GM12878 (cell line): ENCODE measurements at places on chromosomes 7 and 10.

GRCh38 chr10:15859509-15859905 lies 800 bp downstream of the MINDY3 start:
- no peak for DNase-seq

GRCh38 chr10:35182631-35183510 lies 56.2 kb downstream of the CREM start:
- no peak for DNase-seq

DNA sequence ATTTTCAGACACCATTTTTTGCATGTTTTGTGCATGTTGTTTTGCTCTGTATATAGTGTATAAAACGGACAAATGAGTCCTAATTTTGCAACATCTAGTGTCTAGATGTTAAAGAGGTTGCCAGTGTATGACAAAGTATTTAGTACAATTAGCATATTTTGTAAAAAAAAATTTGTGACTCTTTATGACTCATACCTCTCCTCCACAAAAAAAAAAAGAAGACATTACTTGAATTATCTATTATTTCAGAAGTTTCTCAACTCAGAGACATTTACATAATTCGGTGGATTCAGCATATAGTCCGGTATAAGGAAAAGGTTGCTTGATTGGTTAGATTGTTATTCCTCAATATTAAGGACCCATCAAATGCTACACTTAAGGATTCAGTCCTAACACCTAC lies 26.0 kb downstream of the NUP42 start:
- DNase-seq: no peak

- no peak for DNase-seq
Observed at GRCh38 chr7:15215616-15216015, 313.1 kb upstream of the DGKB start.

GRCh38 chr7:159154243-159154642 lies 9.6 kb upstream of the VIPR2 start:
- DNase-seq: no peak

GRCh38 chr10:76881477-76882220 lies 756.0 kb downstream of the KCNMA1 start:
- peak; percentile 26 for DNase-seq

DNA sequence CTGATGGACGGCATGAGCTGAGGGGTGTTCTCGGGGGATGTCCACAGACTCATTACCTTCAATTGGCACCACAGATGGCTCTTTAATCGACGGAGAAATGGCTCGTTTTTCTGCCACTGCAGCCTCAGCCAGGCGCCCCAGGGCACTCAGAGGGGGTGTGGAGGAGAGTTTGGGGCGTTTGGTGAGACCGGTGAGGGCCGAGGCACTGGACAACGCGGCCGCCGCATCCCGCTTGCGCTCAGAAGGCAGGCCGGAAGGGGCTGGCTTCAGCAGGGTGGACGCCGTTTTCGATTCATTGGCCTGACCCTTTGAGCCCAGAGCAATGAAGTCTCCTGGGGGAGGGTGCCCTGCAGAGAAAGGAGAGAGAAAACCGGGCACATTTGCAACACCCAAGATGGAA lies 1.3 kb downstream of the INTS1 start:
- DNase-seq: no peak

DNA sequence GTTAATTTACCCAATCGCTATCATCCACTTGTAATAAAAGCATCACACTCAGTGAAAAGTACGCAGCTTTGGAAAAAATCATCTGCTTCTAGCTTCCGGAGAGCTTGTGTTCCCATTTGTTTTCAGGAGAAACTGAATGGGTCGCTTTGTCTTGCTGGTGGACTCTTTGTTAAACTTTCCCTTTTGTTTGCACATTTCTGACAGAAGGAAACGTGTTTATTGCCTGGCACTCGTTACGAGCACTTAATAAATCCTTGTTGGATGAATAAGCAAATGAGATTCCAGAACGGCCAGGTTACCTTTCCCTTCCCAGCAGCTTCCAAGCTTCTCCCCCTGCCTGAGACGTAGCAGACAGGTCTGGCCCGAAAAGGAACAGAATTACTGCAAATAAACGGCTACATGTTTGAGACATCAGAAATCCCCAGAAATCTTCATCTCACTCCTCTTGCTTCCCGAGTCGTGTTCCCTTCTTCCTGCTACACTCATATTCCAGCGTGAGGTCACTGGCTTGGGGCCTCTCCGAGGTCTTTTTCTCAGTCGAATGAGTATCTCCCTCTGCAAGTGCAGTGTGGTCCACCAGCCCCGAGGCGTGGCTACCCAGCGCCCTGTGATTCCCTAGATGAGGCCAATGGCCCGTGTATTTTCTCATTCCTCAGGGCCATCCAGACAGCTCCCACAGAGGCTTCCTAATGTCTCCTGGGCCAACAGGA lies 167.2 kb downstream of the FRMD4A start:
- no peak for DNase-seq

DNA sequence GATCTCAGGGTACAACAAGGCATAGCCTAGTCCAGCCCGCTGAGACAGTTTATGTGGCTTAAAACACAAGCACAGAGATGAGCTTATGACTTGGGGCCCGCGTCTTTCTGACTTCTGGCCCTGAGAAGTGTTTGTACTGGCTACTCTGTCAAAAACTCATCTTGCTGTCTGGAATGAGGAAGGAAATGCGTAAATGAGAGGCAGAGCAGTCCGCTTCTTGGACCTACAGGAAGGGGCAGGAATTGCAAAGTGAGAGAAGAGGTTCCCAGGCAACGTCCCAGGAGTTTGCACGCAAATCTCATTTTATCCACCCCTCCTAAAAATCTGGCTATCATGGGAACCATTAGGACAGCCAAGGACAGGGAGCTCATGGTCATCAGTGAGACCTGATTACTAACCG lies 5.5 kb downstream of the ANXA11 start:
- no peak for DNase-seq

- DNase-seq: no peak
Observed at GRCh38 chr7:5997210-5997808, 11.5 kb downstream of the PMS2 start.

- no peak for DNase-seq
Observed at GRCh38 chr10:21518149-21518640, 7.3 kb downstream of the SKIDA1 start.

DNA sequence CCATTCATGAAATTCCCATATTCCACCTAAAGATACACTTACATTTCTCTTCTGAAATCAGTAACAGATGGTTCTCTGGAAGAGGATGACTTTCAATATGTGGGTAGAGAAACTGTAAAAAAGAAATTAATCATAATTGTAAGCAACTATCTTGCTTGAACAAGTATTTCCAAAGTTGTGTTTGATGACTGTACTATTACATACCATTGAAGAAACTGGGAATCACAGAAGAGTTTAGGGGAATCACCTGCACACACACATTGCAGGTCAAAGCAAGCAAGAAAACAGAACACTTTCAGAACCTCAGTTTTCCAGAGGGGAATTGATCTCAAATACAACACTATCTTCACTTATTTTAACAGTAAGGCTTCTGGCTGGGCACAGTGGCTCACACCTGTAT lies 33.6 kb downstream of the GSAP start:
- DNase-seq: no peak

GRCh38 chr10:110151467-110151866 lies 55.9 kb upstream of the MXI1 start:
- DNase-seq: no peak

- DNase-seq: no peak
Observed at GRCh38 chr10:5550250-5550545, 25.4 kb downstream of the CALML3 start.

DNA sequence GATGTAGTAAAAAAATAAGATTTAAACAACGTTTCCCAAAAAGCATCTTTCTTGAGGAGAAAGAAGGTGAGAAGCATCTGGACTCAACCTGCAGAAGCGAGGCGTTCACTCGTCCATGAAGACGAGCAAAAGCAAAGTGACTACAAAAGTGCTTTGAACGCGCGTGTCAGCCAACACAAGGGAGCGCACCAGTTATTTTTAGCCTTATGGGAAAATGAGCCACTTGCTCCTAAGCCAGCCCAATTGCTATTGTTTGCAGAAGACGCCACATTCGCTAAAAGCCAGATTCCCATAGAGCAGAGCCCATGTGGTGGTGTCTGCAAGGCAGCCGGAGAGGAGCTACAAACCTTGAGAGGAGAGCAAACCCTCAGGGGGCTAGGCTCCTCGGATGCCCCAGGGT lies 122.5 kb downstream of the FAM53B start:
- DNase-seq: no peak

DNA sequence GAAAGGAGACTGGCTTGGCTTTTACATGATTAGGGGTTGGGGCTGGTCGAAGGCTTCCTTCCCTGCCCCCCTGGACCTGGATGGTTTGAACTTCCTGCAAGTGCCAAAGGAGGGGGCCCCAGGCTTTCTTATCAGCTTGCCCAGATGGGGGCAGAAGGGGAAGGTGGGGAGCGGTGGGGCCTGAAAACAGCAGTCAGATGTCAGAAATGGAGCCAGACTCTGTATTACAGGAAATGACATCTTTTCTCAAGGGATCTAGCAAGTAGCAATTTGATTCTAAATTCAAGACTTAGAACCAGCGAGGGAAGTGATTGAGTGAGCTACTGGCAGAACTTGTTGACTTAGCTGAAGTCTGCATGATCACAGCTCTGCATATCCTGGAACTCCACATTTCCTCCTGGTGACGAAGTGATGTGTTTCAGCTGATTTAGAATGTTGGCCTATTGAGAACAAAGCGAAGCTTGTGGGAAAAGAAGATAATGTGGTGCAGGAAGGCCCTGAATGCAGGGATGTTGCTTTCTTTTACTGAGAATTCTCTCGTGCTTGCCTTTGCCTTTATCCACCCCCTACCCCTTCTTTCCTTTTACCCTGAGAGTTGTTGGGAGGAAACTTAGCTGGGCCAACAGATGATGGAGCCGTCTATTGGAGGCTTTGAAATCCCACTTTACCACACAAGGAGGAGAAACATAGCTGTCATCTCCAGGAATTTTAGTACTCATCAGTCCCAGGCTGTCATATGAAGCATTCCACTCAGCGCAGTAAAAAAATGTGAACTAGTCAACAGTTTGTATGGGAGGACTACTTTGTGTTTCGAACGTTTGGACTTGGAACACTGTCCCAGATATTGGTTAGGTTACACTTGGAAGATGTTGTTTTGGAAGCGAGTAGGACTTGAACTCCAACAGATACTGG lies 43.2 kb downstream of the CCNY start:
- peak; percentile 60 for DNase-seq

DNA sequence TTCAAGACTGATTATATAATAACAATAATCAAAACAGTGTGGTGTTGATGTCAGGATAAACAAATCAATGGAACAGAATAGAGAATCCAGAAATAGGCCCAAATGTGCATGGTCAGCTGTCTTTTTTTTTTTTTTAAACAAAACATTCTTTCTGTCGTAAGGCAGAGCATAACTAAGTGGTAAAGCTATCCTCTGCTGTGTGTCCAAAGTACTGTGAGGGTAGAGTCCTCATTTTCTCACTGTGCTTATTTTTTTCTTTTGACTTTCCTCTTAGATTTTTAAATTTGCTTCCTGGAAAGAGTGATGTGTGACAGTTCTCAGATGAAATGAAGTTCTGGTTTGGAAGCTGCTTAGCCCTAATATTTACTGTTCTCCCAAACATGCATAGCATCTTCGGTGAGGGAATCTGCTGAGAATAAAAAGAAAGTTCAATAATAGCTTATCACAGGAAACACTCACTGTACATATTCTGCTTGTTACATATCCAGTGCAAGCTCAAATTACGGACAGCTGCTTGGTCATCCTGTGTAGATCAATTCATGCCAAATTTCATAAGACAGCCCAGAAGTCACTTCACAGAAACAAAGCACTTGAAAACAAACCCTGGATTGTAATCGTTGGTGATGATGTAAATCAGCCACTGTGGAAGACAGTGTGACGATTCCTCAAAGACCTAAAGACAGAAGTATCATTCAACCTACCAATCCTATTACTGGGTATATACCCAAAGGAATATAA lies 423.9 kb downstream of the NEBL start:
- no peak for DNase-seq

GRCh38 chr7:90599892-90600555 lies 3.9 kb downstream of the CDK14 start:
- DNase-seq: no peak

DNA sequence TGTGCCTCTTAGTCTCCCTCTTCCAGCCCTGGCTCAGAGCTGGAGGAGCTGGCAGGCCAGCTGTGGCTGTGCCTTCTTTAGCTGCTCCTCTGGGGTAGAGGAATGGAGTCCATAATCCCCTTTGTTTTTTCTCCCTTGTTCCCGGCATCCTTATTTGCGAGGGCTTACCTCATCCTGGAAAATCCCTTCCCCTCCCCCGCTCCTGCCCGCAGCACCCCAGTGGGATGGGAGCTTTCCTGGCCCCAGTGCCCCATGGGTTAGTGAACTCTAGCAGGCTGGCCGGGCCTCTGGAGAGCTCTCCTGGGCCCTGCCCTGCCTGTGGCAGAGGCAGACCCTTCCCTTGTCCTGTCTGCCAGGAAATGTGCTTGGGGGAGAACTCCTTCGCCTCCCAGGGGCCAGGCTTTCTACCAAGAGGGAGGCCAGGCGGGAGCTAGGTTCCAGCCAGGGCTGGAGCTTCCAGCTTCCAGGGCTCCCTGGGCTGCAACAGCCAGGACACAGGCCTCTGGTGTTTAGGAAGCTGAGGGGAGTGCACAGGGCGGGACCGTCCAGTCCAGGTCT lies 16.5 kb upstream of the TRIM8 start:
- DNase-seq: no peak

DNA sequence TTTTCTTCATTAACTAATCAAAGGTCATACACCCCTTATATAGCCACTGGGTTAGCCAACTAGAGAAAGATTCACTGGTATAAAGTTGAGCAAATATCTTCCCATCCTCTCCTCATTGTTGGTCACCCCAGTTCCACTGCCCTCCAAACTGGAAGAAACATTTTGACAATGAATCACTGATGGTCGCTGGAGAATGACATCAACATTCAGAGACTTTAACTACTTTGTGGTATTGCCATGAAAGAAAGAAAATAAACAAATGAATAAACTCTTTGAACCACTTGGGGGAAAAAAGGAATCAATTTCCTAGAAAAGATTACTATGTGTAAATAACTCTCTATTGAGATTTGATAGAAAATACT lies 23.4 kb downstream of the HYCC1 start:
- no peak for DNase-seq

- DNase-seq: no peak
Observed at GRCh38 chr7:33716581-33717477, 188.5 kb upstream of the BMPER start.
